ENCODE measurements at places on chromosomes 3 and 15.

GRCh38 chr3:127658234-127658633 lies 14.5 kb upstream of the ABTB1 start:
- DNase-seq = no peak

DNA sequence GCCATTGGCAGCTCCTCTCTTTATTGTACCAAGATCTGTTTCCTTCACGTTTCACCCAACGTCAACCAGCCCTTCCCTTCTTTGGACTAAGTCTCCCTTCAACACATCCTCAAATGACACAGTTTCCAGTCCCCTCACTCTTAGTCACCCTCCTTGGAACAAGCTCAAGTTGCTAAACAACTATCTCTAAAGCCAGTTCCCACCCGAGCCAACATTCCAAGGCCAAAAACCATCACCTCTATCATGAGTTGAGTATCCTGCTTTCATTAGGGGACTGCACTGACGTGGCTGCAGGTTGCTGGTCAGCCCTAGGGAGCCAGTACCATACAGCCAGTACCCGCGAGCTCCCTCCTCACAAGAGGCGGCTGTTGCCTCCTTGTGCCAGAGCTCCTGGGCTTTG lies 73.8 kb downstream of the LIPC start:
- DNase-seq = no peak

GRCh38 chr3:184811663-184811998 lies 335 bp upstream of the VPS8 start:
- no peak for DNase-seq

DNA sequence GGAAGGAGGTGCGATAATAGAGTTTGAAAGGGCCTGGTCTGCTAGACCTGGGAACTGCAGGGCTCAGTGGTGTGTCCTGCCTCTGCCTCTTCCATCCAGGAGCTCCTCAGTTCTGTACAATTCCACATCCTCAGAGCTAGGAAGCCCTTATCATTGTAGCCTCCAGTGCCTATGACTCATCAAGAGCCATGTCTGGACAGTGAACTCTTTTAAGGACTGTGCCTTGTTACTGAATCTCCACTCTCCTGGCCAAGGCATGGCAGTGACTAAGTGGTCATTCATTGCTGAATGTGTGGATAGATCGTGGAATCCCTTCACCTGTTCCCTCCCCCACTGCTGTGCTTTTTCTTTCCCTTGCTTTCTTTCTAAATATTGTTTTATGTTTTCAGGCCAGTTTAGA lies 2.9 kb downstream of the TIMP4 start:
- DNase-seq = no peak

DNA sequence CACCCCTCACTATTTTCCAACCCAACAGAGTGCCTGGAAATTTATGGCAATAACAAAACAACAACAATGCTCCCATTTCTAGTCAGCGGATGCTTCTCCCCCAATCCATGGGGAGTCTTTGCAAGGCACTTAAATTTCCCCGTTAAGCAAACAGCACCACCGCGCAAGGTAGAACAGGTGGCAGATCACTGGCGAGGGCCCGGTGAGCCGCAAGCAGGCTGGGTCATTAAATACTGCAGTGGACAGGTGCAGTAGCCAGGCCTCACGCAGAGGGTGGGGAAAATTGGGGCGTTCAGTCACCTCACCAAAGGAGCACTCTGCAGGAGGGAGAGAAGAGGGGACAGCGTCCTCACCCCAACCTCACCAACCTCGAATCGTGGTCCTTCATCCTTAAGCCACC lies 147.5 kb downstream of the NTRK3 start:
- no peak for DNase-seq

- DNase-seq = no peak
These were observed 287.5 kb downstream of the RBMS3 start for GRCh38 chr3:29568355-29568754.

- no peak for DNase-seq
These were observed 237.0 kb downstream of the UACA start for GRCh38 chr15:70526221-70526973.

DNA sequence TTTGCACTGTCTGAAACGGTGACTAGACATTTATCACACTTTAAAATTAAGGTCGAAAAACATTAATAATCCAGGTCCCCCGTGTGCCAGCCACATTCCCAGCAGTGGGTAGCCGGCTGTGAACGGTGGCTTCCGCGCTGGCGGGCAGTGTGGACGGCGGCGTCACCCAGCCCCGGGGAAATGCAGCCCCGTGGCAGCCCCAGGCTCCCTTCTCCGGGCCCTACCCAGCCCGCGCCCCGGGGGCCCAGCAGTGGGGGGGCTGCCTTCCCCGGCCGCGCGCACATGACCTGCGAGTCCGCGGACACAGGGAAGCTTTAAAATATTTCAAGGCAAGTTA lies 25.3 kb downstream of the GABRA5 start:
- no peak for DNase-seq

DNA sequence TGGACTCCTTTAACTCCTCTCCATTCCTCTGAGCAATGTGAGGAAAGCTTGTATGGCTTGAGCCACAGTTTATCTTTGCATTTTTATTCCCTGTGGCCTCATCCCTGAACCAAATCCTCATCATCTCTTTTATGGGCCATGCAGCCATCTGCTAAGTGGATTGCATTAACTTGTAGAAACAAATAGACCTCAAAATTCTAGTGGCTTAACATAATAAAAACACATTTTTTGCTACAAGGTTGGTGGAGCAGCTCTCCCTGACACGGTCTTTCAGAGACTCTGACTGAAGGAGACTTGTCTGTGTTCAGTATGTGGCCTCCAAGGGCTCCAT lies 135.3 kb downstream of the RPL22L1 start:
- DNase-seq = no peak

- no peak for DNase-seq
These were observed 196.1 kb downstream of the ZNF621 start for GRCh38 chr3:40720863-40721262.

GRCh38 chr3:67389176-67389575 lies 265.2 kb downstream of the SUCLG2 start:
- DNase-seq = no peak

- DNase-seq = no peak
These were observed 36.7 kb upstream of the MYLK start for GRCh38 chr3:123920868-123921267.

GRCh38 chr3:24365168-24365567 lies 129.5 kb downstream of the THRB start:
- no peak for DNase-seq

- no peak for DNase-seq
These were observed 206.8 kb upstream of the TGFBR2 start for GRCh38 chr3:30399394-30400181.

DNA sequence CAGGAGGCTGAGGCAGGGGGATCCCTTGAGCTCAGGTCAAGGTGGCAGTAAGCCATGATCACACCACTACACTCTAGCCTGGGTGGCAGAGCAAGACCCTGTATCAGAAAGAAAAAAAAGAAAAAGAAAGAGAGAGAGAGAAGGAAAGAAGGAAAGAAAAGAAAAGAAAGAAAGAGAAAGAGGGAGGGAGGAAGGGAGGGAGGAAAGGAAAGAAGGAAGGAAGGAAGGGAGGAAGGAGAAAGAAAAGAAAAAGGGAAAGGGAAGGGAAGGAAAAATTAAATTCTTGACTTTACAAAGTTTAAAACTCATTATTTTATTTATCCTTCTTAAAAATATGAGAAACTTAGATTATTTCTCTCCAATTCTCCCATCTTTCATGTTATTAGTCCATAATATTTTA lies 17.1 kb upstream of the IDH2 start:
- no peak for DNase-seq
